ENCODE measurements at places on chromosomes 4 and X. TPM values are rescaled to one million over a fixed set of nuclear protein-coding genes. Genes with fewer than 3 reads are reported as not detected.

The HHIP gene
- not detected for total RNA-seq

The HSFX4 gene
- not detected for total RNA-seq

The GC gene
- not detected for total RNA-seq

The PLA2G12A gene
- total RNA-seq = 14.6 TPM

The ACTRT1 gene
- not detected for total RNA-seq

The SRPX2 gene
- not detected for total RNA-seq

All from naive thymus-derived CD4-positive, alpha-beta T cell (primary cell).